ENCODE measurements at places on chromosomes 12 and 14.

GRCh38 chr12:55915482-55915859 lies 12.2 kb downstream of the PYM1 start:
- DNase-seq: no peak

DNA sequence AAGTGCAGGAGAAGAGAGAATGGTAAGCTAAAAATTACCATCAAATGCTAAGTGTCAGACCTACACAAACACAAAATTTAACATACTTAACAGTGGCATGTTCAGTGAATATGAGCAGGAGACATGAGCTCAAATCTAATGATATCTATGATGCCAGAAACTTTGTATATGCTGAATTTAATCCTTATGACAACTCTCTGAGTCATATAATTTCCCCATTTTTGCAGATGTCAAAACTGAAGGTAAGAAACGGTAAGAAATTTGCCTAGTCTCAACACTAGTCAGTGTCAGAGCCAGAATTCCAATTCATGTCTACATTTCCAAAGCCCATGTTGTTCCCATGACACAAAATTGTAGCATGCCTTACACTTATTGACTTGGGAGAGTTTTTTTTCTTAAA lies 375.8 kb downstream of the APAF1 start:
- no peak for DNase-seq

GRCh38 chr14:55910601-55911243 lies 207.5 kb upstream of the PELI2 start:
- no peak for DNase-seq

- no peak for DNase-seq
Observed at GRCh38 chr12:2084553-2085296, 31.9 kb downstream of the CACNA1C start.

GRCh38 chr12:98999559-98999958 lies 354.5 kb downstream of the APAF1 start:
- no peak for DNase-seq

DNA sequence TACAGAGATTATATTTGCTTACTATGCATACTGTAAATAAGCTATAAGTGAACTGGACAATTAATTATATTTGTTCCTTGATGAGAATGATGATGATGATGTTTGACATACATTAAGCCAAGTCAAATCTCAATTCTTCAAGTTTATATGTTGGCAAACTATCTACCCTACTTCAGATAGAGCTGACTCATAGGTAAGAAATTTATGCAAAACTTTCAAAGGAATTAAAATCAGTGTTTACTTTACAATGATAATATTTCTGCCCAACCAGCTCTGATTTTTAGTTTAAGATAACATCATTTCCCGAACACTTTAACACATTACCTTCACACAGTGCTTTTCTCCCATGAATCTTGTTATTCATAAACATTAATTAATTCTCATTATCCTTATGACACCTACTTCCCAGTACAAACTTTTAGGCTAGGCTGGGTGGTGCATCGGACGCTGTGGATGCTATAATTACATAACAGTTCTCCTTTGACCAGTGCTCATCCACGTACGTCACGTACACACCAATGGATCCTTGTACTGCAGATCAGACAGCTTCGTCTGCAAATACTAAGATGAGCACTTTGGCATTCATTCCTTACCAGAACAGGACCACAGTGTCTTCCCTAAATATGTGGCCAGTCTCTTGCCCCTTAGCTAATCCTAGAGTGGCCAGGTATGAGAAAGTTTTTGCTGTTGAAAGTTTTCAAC lies 18.3 kb downstream of the BMP4 start:
- no peak for DNase-seq

- peak; percentile 67 for DNase-seq
Observed at GRCh38 chr14:58171090-58171489, 19.1 kb upstream of the ARMH4 start.

DNA sequence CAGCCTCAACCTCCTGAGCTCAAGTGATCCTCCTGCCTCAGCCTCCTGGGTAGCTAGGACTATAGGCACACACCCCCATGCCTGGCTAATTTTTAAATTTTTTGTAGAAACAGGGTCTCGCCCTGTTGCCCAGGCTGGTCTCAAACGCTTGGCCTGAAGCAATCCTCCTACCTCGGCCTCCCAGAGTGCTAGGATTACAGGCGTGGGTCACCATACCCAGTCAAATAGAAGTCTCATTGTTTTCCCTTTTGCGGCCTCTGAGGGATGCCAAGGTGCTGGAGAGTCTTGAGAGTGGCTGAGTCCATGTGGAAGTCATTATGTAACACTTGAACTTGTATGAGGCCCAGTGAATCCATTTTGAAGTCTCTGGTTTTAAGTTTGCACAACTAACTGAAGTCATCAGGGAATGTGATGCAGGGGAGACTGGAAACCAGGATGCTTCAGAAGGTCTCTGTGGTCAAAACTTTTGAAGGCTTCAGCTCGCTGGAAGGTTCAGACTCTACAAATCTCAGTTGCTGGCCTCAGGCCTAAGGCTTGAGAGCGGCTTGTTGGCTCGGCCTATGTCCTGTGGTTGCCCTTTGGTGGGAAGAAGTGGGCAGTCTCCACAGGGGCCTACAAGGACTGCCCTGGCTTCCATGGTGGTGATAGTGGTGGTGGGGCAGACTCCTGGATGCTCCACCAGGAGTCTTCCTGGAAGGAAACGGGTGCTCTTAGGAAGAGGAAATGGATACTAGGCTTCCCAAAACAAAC lies 29.2 kb downstream of the GALNT16 start:
- DNase-seq: no peak

GRCh38 chr12:57460468-57460784 lies 841 bp downstream of the GLI1 start:
- DNase-seq: no peak

DNA sequence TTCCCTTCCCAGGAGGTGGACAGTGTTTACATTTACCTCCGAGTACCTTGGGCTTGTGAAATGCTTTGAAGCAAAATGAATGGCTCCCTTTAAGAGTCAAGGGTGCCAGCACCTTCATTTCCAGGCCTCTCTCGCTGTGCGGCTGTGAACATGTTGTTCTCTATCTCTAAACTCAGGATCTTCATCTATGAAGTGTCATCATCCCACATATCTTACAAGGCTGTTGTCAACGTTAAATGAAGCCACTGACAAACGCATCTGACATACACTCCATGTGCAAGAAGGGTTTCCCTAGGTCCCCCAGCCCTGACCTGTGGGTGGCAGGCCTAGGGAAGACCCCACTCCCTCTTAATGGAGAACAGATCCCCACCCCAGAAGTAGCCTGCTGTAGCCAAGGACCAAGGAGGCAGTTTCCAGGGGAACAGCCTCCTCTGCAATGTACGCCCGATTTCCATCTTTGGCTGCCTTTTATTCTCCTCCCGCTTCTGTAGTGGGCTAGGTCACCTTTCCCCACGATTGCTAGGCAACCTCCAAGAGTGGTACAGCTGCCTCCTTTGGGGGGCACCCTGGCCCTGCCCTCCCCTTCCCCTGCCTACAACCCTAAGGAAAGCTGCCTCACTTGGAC lies 7.6 kb downstream of the ACTN1 start:
- no peak for DNase-seq

DNA sequence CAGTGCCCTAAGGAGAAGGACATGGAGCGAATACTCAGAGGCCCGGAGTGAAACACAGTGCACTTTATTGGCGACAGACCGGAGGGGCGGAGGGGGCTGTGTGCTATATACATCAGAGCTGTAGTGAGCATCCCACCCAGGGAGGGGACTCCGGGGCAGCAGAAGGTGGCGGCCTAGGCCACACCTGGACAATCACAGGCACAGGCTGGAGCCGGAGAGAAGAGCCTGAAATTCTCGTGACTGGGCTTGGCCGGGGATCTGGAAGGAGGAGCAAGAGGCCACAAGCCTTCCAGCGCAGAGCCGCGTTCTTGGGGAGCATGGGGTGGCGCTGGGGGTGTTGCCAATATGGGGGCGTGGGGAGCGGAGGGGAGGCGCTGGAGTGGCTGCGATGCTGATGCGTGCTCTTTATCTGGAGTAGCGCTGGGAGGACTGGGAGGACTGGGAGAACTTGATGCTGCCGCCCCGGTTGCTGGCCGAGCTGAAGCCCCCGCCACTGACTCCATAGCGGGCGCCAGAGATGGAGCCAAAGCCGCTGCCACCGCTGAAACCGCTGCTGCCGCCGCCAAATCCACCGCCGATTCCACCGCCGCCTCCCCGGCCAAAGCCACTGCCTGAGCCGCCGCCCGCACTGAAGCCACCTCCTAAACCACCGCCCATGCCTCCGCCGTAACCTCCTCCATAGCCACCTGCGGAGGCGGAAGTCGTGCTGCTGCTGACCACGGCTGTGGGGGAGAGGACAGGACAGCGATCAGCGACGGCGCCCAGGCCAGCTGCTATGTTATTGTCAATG lies 6.1 kb downstream of the KRT3 start:
- no peak for DNase-seq

DNA sequence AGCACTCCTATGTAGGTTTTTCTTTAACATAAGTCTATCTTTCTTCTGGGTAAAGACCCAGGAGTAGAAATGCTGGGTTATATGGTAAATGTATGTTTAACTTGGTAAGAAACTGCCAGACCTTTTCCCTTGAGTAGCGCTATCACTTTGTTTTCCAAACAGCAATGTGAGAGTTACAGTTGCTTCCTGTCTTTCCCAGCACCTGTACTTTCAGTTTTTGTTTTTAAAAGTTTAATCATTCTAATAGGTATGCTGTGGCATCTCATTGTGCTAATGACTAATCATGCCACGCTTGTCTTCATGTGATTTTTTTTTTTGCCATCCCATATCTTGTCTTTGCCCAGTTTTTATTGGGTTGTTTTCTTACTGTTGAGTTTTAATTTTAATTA lies 28.1 kb downstream of the GIT2 start:
- DNase-seq: no peak

- peak; percentile 53 for DNase-seq
Observed at GRCh38 chr14:104169699-104170479, 31.5 kb downstream of the KIF26A start.

- DNase-seq: no peak
Observed at GRCh38 chr12:49415521-49415970, 48.3 kb downstream of the SPATS2 start.

DNA sequence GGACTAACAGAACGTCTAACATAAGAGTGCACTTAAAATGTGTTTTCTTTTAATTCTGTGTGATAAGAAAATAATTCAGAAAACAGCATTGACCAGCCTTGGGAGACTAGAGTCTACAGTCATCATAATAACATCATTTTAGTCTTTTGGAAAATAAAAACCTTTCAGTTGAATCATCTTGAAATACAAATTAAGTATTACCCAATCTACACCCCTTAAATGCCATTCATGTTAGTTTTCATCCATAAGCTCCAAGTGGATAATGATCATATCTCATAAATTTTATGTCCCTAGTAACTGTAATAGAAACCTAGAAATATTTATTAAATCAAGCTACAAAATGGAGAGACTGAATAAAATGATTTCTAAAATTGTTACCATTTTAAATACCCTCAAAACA lies 32.4 kb downstream of the EPS8 start:
- DNase-seq: no peak

- no peak for DNase-seq
Observed at GRCh38 chr12:8027856-8028255, 4.7 kb upstream of the FOXJ2 start.

- no peak for DNase-seq
Observed at GRCh38 chr12:107356266-107356936, 263.1 kb upstream of the CRY1 start.

All from femur (tissue), 1 donor.